Activated T-helper 1 cell treated with anti-CD3 and anti-CD28 coated beads, Interleukin-12 subunit alpha, Interleukin-12 subunit beta, Interleukin-2, Interleukin-4 antibody, amounts not matched to agents 30 ng/mL and 10 ng/mL and 1 ng/mL, durations not matched to agents 14 hours and 24 hours and 36 hours (primary cell): ENCODE measurements at places on chromosomes 13 and 19.

DNA sequence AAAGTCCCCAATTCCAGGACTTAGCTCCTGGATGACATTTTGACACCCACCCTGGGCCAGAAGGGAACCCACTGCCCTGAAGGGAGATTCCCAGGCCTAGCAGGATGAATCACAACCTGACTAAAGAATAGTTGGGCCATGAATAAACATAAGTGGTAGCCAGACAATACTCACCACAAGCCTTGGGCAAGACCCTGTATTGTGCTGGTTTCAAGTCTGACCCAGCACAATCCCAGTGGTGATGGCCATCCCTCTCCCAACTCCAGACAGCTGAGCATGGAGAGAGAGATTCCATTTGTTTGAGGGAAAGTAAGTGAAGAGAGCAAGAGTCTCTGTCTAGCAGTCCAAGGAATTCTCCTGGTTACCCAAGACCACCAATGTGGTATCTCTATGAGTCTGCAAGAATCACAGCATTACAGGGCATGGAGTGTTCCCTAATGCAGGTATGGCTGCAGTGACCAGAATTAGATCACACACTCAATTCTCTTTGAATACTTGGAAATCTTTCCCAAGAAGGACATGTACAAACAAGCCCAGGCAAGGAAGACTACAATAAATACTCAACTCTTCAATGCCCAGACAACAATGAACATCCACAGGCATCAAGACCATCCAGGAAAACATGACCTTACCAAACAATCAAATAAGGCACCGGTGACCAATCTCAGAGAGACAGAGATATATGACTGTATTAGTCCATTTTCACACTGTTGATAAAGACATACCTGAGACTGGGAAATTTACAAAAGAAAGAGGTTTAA lies 158.0 kb downstream of the VWA8 start:
- DNase-seq, result no peak

DNA sequence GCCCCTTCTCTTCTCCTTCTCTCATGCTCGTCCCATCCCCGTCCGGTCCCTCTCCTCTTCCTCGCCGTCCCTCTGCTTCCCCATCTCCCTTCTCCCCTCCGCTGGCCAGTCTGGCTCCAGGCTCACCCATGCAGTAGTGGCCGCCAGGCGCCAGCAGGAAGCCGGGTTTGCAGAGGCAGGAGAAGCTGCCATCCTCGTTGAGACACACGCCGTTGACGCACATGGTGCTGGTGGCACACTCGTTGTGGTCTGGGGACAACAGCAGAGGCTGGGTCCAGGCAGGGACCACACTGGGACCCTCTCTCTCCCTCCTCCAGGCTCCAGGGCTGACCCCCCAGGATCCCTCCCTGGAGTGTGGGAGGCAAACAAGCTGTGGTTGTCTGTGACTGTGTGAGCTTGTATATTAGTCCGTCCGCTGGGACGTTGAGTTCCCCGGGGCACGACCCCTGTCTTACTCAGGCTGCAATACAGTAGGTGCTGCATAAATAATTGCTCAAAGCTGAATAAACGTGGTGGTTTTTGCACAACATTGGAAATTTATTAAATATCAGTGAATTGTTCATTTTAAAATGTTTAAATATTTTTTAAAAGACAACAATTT lies 16.4 kb downstream of the FBN3 start:
- no peak for DNase-seq

DNA sequence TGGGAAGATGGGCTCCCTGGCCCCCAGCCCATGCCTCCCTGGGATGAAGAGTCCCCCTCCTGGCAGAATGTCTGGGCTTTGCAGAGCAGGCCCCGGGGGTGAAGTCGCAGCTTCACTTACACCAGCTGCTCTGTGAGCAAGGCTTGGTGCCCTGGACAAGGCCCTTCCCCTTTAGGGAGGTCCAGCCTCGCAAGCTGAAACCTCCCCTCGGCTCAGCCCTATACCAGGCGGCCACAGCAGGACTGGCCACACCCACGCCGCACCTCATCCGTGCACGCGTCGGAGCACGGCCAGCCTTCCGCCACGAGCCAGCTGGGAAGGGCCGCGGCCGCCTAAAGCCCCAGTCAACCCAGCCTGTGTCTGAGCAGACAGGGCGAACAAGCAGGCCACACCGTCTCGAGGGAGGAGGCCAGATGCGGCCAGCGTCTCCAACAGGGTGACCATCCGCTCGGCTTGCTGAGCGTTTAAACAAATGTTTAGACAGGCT lies 83.2 kb upstream of the MCF2L start:
- no peak for DNase-seq

DNA sequence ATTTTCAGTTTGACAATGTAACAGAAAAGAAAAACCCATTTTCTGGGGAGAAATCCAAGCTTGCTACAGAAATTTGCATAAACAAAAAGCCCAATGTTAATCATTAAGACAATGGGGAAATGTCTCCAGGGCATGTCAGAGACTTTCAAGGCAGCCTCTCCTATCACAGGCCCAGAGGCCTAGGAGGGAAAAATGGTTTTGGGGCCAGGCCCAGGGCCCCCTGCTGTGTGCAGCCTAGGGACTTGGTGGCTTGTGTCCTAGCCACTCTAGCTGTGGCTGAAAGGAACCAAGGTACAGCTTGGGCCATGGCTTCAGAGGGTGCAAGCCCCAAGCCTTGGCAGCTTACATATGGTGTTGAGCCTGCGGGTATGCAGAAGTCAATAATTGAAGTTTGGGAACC lies 8.0 kb upstream of the TEX30 start:
- DNase-seq, result no peak

DNA sequence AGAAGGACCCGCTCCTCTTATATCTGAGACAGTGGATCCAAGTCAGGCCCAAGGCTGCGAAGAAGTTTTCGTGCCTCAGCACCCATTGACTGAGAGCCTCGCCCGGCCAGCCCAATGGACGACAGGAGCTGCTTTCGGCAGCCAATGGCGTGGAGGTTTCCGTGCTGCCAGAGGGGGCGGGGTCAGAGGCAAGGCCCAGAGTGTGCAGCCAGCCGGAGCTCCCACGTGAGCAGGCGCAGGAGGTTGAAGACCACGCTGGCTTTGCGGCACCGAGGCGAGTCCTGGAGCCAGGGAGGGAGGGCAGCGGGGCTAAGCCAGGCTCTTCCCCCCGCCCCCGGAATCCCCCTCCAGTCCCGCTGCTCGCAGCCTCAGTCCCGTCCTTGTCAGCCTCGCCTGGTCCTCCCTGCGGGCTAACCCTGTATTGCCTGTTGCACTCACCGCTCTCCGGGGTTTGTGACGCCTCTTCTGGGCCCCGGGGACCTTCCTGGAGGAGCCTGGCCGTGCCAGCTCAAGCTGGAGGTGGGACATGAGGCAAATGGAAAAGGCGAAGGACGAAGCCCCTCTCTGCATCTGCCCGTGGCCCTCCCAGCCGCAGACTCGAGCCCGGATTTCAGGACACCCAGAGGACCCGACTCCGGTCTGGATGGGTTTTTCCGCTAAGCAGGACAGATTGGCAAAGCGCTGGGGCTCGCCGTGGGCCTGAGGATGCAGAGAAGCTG lies 1.5 kb downstream of the IFNL4 start:
- DNase-seq, result no peak

GRCh38 chr13:35987572-35988513 lies 143.3 kb downstream of the DCLK1 start:
- DNase-seq, result no peak
